CD8-positive, alpha-beta memory T cell (primary cell): ENCODE measurements at places on chromosomes 12 and 14.

DNA sequence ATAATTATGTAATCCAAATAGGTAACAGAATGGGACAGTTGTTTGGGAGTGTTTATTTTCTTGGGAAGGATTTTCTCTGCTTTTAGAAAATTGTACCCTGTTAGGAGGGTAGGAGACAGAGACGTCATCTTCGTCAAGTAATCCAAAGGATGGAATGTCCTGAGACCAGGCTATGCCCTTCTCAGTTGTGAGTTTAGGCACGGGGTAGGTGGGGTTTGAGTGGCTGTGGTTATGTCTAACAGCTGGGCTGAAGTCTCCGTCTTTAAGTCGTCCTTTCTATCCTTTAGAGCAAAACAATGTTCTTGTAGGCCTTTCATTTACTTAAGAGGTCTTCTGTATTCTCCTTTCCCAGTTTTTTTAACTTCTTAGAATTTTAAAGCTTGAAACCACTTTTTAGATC is 5.7 kb downstream of the SOCS2 start:
- DNase-seq: no peak

DNA sequence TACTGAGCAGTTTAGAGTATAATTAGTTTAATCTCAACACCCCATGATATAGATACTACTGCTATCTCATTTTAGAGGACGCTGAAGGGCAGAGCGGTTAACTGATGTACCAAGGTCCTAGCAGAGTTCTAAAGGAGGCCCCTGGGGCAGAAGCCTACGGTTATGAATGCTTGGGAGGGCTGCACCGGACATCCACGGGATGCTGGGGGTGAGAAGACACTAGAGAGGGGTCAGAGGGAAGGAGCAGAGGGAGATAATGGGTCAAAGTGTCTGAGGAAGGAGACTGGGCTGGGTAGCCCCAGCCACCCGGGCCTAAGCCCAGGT is 1.6 kb upstream of the ACTR6 start:
- DNase-seq: no peak

- no peak for DNase-seq
Measured at GRCh38 chr14:104772707-104773504, 20.0 kb downstream of the SIVA1 start.

- DNase-seq: no peak
Measured at GRCh38 chr12:93449277-93449676, 7.5 kb upstream of the UBE2N start.

DNA sequence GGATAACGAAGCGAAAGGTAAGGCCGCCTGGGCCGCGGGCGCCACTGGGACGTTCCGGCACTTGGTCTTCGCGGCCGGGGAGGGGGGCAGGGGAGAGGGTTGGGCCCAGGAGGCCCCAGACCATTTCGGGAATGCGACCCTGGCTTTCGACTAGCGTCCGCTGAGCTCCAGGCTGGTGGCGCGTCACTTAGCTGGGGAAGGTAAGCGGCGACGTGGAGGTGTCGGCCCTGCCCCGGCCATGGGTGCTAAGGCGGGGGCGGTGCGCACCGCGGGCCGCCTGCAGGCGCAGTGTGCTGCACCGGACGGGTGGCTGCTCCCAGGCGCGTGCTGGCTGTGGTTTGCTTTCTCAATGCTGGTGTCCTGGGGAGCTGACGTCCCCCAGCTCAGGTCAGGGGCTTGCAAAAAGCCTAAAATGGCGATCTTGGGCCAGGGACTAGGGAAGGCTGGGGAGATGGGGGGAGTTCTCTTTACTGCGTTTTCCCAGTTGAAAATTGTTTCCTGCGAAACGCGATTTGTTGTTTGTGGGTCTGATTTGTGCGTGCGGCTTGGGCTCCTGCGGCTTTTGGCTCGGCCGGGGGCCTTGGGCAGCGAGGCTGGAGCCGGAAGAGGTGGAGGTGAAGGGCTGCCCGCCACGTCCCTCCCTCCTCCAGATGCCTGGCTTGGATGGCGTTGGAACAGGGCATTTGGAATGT is 1.2 kb downstream of the HOXC10 start:
- DNase-seq: no peak

- no peak for DNase-seq
Measured at GRCh38 chr12:97643924-97644323, 181.3 kb downstream of the RMST start.

DNA sequence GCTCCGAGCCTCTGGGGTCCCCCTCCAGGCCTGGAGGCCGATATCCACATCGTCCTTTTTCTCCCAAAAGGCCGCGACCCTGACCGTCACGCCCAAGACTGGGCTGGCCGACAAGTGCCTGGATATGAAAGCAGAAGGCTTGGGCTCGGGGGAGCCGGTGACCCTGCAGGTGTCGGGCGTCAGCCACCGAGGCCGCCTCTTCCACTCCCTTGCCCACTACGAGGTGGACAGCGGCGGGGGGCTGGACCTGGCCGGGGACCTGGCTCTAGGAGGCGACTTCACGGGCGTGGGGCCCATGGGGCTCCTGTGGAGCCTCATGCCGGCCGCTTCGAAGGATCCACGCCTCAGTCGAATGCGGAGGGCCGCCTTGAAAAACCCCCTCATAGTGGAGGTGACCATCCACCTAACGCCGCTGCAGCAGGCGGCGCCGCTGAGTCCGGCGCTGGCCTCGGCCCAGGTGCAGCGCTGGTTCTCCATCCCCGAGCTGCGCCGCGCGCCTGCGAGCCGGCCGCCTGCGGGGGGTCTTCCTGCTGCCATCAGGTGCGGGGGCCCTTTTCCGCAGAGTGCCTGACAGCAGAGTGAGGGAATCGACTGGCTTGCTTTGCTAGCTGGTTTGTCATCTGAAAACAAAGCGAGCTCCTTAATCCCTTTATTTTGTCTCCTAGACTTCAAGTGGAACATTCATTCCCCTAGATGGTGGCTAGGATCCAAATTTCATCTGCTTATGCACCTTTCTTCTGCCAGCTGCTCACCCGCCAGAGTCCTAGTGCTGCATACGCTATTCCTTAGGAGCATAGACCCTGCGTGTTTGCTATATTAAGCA is 10.6 kb upstream of the DNAL1 start:
- DNase-seq: no peak

DNA sequence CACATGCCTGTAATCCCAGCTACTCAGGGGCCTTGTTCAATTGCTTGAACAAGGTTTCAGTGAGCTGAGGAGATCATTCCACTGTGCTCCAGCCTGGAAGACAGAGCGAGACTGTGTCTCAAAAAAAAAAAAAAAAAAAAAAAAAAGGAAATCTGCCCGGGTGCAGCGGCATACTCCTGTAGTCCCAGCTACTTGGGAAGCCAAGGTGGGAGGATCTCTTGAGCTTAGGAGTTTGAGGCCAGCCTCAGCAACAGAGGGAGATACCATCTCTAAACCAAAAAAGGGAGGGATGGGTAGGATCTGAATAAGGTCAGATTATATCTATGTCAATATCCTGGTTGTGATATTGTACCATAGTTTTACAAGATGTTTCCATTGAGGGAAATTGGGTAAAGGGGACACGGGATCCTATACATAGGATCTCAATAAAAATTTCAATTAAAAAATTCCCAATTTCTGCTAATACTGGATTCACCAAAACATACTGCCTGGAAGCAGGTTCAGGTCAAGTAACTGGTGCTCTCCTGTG is 76.4 kb downstream of the BORCS5 start:
- no peak for DNase-seq

- DNase-seq: no peak
Measured at GRCh38 chr14:88300817-88301216, 22.3 kb downstream of the KCNK10 start.

GRCh38 chr12:47616440-47616839 is 89.4 kb downstream of the RPAP3 start:
- DNase-seq: no peak

GRCh38 chr12:107400686-107401447 is 284.7 kb upstream of the PWP1 start:
- no peak for DNase-seq

- DNase-seq: no peak
Measured at GRCh38 chr14:103206836-103207387, 83.7 kb downstream of the TNFAIP2 start.

GRCh38 chr12:104443008-104443407 is 13.7 kb upstream of the CHST11 start:
- no peak for DNase-seq

DNA sequence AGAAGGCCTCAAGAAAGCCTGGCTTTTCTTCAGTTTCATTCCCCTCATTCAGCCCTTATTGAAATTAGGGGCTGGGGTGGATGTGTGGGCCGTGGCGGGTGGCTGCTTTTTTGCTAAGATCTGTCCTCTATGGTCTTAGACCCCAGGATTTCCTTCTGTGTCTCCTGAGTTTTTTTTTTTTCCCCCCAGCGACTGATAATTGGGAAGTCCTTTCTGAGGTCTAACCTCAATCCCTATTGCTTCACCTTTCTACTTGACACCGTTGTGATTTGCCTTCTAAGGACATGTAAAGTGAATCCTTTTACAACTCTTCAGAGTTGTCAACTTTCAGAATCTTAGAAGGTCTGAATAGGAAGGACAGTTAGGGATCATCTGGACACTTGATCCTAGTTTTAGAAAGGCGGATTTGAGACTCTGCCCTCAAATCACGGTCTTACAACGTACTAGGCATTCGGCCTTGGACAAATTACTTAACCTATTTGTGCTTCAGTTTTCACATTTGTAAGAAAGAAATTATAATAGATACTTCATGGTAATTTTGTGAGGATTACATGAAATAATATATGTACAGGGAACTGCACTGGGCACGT is 4.4 kb downstream of the GPR84 start:
- DNase-seq: no peak

GRCh38 chr12:32264961-32265360 is 134.4 kb upstream of the FGD4 start:
- DNase-seq: no peak

GRCh38 chr12:14771651-14772137 is 31.6 kb downstream of the WBP11 start:
- DNase-seq: peak; percentile 21

DNA sequence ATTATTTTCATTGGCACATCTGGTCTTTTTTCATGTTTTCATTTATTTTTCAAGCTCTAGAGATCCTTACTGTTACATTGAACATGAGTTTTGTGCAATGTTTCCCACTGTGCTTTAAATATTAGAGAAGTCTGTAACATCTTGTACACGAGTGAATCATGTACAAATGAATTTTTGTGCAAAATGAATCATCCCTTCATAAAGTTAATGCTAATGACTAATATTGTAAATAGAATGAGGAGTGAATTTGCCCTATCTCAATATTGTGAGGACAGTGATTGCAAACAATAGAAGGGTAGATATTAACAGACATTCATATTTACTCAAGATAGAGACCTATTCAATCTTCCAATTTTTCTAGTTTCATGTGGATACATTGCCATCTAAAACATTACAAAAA is 463.3 kb upstream of the FOXG1 start:
- no peak for DNase-seq

DNA sequence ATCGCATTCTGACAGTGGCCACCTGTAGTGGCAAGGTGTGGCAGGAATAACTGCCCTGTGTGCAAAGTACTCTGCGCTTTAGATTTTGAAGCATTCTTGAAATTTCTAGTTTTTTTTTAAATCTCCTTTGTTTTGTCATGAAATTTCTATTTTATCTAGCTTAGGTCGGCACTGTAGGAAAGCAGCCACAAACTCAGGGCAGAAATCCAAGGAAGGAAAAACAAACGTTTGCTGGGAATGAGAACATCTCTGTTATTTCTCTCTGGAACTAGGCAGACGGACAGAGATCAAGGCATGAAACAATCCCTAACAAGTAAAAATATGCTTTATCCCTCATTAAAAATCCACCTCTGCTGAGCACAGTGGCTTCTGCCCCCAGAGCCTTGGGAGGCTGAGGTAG is 1.3 kb upstream of the NR2C1 start:
- no peak for DNase-seq
